NCI-H526 (cell line): ENCODE measurements at places on chromosomes 7 and 10.

- DNase-seq = no peak
These were observed 42.7 kb upstream of the PLEKHA1 start for GRCh38 chr10:122331615-122332446.

DNA sequence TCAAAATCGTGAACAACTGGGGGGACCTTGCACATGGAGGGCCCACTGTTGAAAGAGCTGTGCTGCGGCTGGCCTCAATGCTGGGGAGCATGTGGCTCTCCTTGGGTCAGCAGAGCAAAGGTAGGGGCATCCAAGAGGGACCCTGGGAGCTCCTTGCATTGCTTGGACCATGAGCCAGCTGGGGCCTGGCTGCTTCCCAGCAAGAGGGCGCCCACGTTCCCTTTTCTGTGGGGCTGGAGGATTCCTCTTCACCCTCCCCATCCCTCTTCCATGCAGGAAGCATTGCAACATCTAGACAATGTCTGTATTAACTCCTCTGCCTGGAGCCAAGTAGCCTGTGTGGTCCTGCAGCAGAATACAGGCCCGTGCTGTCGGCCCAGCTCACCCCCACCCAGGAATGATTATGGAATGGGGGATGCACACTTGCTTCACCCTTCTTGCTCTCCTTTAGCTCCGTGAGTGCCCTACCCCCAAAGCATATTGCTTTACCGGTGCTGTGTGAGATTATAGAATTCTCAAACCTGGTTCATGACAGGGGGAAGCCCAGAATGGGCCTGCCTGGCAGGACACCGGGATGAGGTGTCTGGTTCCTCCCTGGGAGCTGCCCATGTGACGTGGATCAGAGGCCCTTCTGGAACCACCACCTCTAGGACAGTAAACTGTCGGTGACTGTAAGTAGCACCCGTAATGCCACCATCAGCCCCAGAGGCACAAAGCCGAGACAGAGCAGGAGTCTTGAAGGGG lies 61.9 kb downstream of the SYPL1 start:
- DNase-seq = no peak

GRCh38 chr7:17910377-17910776 lies 29.9 kb downstream of the SNX13 start:
- no peak for DNase-seq

- peak; percentile 19 for DNase-seq
These were observed 733 bp downstream of the PRKCQ start for GRCh38 chr10:6579183-6579903.

- no peak for DNase-seq
These were observed 243.8 kb downstream of the GLI3 start for GRCh38 chr7:41992881-41993867.

- no peak for DNase-seq
These were observed 55.9 kb downstream of the FAM241B start for GRCh38 chr10:69685802-69686585.

DNA sequence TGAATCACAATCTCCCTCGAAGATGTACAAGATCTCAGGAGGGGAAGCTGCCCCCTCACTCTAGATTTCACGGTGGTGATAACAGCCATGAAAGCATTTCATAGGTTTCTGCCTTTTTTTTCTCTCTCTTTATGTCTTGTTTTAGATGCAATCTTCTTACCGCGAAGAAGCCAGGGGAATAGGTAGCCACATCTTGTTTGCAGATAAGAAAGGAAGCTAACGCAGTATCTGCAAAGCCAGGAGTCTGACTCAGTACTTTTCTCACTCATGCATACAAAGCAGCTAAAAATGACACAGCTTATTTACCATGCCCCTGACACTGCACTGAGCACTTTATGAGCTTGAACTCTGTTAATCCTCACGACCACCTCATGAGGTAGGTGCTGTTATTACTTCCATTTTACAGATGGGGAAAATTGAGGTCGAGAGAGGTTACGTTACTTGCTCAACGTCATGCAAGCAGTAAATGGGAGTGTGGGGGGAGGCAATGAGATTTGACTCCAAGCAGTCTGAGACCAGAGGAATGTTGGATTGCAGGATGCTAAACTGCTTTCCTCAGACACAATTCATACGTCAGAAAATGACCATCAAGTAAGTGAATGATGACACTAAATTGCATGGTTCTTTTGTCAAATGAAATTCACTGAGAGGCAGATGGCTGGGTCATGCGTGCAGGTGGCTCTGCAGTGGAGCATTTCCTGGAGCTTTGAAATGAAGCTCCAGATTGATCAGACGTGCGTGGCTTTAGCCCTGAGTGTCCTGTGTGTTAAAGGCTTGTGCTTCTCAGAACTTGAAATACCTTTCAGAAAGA lies 3.3 kb downstream of the MAP3K8 start:
- no peak for DNase-seq
